Glutamatergic neuron (in vitro differentiated cells): ENCODE measurements at places on chromosomes 4 and X. TPM values are rescaled to one million over a fixed set of nuclear protein-coding genes. Genes with fewer than 3 reads are reported as not detected.

FGF13 gene
- 34.2 TPM for total RNA-seq

S100G gene
- total RNA-seq: not detected

- no peak for DNase-seq
These were observed 54.6 kb upstream of the RAPGEF2 start for GRCh38 chr4:159048166-159048886.

ITGB1BP2 gene
- total RNA-seq: 7.8 TPM

ARSJ gene
- 0.17 TPM for total RNA-seq

DNA sequence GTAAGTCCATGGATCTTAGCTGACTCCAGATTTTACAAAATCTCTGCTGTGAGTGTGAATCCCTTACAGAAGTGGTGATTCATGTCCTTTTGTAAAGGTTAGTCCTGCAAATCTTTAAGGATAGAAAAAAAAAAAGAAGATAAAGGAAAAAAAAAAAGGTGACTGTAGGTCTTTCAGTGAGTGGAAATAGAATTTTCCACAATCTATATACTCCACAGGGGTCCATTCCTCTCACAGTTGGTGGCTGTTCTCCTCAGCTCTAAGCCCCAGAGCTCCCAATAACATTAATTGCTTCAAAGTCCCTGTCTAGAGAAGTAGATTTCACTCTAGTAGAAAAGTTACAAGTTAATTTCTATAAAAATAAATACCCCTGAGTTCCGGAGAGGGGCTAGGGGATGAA is 189.1 kb downstream of the NDST4 start:
- DNase-seq: no peak

TRIM2 gene
- total RNA-seq: 120 TPM

GRCh38 chrX:40459571-40460158 is 121.1 kb upstream of the ATP6AP2 start:
- DNase-seq: no peak

DNA sequence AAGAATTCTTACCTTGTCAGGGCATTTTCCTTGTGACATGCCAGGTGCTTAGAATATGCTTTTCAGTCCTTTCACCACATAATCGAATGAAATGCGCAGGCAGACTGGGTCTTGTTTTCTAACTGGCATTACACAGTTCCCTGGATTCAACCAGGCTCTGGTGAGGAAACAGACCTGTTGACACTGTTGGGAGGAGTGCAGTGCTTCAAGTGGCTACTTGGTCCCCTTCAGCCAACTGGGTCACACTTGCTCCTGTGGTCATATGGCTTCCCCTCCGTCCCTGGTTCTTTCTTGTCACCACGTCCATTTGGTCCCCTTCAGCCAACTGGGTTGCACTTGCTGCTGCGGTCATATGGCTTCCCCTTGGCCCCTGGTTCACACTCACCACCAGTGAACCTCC is 9.7 kb downstream of the SMIM20 start:
- DNase-seq: no peak

- peak; percentile 68 for DNase-seq
These were observed 16.4 kb upstream of the RUFY3 start for GRCh38 chr4:70705183-70706043.

DNA sequence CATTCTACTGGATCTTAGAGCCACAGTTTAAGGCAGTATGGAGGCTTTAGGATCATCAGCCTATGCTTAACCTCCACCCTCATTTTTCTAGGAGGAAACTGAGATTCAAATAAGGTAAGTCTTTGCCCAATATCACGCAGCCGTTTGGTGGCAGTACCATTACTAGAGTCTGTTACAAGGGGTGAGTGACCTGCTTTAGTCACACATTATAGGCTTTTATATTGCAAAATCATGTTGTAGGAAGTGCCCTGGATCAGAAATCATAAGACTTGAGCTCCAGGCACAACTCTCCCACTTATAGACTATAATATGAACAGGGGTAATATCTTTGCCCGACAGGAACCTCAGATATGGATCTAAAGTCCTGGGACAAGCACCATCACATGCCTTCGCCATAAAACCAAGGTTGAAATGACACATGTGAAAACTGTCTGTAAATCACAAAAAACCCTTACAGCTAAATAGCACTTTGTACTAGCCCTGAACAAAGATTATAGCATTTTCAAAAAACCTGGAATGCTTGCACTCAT is 19.2 kb downstream of the HPSE start:
- no peak for DNase-seq

GRCh38 chrX:139766545-139766983 is 58.6 kb upstream of the MCF2 start:
- DNase-seq: no peak

DNA sequence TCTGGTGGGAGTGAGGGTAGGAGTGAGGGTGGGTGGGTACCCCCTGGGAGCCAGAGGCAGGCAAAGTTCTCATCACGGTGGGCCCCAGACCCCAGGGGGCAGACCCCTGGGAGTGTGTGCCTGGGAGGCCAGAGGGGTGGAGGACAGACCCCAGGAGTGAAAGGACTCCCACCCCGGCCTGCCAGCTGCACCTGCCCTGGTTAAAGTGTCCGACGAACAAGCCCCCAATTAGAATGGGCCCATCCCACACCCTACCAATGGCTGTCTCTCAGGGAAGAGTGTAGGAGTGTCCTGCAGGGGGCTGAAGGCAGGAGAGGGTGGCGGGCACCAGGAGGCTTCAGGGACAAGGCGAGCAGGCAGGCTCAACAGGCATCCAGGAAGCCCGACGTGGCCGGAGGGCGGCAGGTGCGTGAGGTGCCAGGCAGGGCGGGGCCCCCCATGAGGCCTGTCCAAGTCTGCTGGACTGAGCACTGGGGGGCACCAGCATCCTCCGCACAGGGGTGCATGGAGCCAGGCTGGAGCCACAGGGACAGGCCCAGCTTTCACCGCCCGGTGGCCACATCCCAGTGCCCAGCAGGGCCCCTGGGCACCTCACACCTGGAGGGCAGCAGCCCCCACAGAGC is 8.7 kb downstream of the PDE6B start:
- DNase-seq: no peak

DNA sequence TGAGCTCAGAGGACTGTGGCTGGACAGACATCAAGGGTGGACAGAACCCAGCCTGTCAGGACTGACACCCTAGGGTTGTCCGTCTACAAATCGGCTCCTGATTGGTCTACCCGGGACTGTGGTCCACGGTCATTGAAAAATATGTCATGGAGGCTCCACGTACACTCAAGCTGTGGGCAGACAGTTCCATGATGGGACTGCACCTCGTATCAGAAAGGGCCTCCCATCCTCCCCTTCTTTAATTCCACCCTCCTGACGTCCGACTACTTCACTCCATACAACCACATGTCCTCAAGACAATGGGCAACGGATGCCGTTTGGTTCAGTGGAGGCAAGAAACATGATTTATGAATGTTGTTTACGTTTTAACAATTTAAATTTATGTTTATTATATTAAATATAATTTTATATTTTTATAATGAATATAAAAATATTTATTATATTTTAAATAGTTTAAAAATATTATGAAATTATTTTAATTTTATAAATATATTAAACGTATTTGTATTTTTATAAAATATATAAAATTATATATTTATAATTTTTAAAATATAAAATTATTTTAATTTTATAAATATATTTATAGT is 58.0 kb upstream of the SHOX start:
- no peak for DNase-seq

ENPP6 gene
- not detected for total RNA-seq

DNA sequence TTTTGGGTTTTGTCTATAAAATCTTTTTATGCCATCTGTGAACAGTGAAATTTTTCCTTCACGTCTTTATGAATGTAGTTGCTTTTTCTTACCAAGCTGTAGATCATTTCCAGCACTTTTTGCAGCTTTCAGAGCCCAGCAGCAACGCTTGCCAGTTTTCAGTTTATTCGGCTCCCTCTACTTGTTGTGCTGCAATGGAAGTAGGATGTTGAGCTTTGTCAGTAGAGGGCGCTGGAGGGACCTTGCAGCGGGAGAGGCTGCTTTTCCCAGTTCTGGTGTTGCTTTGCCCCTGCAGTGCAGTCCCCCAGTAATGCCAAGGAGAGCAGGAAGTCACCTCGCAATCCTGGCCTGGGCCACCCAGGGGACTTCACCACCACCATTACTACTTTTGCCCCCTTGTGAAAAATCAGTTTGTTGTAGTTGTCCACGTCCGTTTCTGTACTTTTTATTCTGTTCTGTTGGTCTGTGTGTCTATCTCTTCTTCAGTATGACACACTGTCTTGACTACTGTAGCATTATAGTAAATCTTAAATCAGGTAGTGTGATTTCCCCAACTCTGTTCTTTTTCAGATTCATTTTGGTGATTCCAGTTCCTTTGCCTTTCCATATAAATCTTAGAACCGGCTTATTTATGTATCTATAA is 21.8 kb downstream of the CMC4 start:
- peak; percentile 53 for DNase-seq

TMEM150C gene
- total RNA-seq: 5.1 TPM

DNA sequence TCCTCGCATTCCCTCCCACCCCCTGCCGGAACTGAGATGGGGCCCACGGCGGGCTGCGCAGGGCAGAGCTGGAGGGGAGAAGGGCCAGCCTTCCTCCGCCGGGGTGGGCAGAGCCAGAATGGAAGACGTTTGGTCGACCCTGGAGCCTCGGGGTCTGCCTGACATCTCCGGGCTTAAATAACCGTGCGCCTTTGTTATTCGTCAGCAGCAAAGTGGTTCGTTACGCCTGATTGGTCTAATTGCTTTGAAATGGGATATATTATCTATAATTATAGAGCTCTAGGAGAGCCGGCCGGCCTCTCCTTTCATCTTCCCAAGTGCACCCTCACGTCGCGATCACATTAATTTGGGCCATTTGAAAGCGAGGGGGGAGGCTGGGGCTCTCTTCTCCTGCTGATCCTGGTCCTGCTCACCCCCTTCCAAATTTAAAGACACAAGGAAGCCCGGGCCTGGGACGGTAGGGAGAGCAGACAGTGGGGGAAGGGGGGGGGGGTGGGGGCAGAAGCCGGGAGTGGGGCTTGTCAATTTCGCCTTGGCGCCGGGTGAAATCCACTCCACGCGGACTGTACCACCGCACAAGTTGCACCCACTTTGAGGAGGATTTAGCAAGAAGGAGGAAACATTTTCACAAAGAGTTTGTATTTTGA is 4.7 kb upstream of the MSX1 start:
- peak; percentile 52 for DNase-seq

GRCh38 chrX:134624046-134624430 is 34.2 kb downstream of the PLAC1 start:
- DNase-seq: no peak

DNA sequence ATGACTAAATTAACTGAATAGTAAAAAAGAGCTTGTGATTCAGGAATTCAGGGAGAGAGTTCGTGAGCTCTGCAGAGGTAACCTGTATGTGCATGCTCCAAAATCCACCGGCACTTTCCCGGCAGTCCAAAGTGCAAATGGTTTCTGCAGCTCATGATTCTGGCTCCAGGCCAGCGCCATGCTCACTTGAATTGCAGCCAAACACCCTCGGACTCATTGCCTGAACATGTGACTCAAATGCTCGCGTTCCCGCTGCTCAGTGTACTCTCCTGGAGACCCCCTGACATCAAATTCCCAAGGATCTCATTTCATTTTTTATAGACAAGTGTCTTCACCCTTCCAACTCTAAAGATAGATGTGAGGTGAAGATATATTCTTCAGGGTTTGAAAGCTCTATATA is 44.1 kb upstream of the SH3RF1 start:
- no peak for DNase-seq

EDA gene
- 1.7 TPM for total RNA-seq

- DNase-seq: no peak
These were observed 249.9 kb upstream of the GATB start for GRCh38 chr4:152010710-152011079.
